ENCODE measurements at places on chromosomes 1 and 21. TPM values are rescaled to one million over a fixed set of nuclear protein-coding genes. Genes with fewer than 3 reads are reported as not detected.

The TMEM269 gene
- under 0.01 TPM for total RNA-seq

The HTR6 gene
- not detected for total RNA-seq

The LHX8 gene
- 1.00 TPM for total RNA-seq

The OR6K3 gene
- not detected for total RNA-seq

The JAM2 gene
- total RNA-seq, result 6.9 TPM

The RNU1-1 gene
- 3,030 TPM for total RNA-seq

The CELA3A gene
- not detected for total RNA-seq

The BEND5 gene
- total RNA-seq, result not detected

The KRTAP10-8 gene
- not detected for total RNA-seq

The GBP4 gene
- total RNA-seq, result 2.6 TPM

The GCSAML gene
- not detected for total RNA-seq

The ZBTB8B gene
- not detected for total RNA-seq

The OPTC gene
- not detected for total RNA-seq

The TEKT2 gene
- total RNA-seq, result 0.09 TPM

The LYPD8 gene
- total RNA-seq, result 0.14 TPM

The BMP8B gene
- not detected for total RNA-seq

The HTR1D gene
- total RNA-seq, result not detected

The C1orf159 gene
- 3.8 TPM for total RNA-seq

The TIAM1 gene
- 0.37 TPM for total RNA-seq

The TAS1R1 gene
- not detected for total RNA-seq

The SPSB1 gene
- total RNA-seq, result 16.6 TPM

The ZNF648 gene
- total RNA-seq, result not detected

The STYXL2 gene
- not detected for total RNA-seq

The SLC45A3 gene
- total RNA-seq, result 2.1 TPM

The KISS1 gene
- 0.71 TPM for total RNA-seq

The MUTYH gene
- total RNA-seq, result 9.8 TPM

The CAPZB gene
- total RNA-seq, result 121 TPM

The LAMTOR5 gene
- 66.4 TPM for total RNA-seq

The AGTRAP gene
- total RNA-seq, result 49.1 TPM

The PTPRU gene
- total RNA-seq, result 37.9 TPM

The MSH4 gene
- total RNA-seq, result 0.46 TPM

The PTPN14 gene
- 24.6 TPM for total RNA-seq

The PRRC2C gene
- total RNA-seq, result 26.2 TPM

The NBPF19 gene
- 14.2 TPM for total RNA-seq

The CNR2 gene
- not detected for total RNA-seq

The FNDC10 gene
- total RNA-seq, result 0.92 TPM

The KIF17 gene
- total RNA-seq, result 2.9 TPM

The UQCRHL gene
- 11.4 TPM for total RNA-seq

The OR10R2 gene
- total RNA-seq, result not detected

All from smooth muscle cell of bladder (primary cell).